ENCODE measurements at places on chromosomes 16 and 17. TPM values are rescaled to one million over a fixed set of nuclear protein-coding genes. Genes with fewer than 3 reads are reported as not detected.

- DNase-seq = no peak
Measured at GRCh38 chr16:5845046-5845445, 747.5 kb upstream of the EEF2KMT start.

DNA sequence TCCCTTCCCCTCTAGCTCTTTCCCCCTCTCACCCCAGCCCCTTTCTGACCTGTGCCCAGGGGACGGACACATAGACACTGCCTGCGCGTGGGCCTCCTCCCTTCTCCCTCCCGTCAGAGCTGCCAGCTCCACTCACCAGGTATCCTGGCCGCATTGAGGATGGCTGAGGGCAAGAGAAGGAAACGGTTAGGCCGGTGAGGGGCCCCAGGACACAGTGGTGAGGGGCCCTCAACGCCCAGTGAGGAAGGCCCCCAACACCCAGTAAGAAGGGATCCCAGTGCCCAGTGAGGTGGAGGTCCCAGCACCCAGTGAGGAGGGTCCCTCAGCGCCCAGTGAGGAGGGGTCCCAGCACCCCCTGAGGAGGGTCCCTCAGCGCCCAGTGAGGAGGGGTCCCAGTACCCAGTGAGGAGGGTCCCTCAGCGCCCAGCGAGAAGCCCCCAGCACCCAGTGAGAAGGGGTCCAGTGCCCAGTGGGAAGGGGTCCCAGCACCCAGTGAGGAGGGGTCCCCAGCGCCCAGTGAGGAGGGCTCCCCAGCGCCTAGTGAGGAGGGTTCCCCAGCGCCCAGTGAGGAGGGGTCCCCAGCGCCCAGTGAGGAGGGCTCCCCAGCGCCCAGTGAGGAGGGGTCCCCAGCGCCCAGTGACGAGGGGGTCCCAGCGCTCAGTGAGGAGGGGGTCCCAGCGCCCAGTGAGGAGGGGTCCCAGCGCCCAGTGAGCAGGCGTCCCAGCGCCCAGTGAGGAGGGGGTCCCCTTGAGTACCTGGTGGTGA, 1.1 kb downstream of the PRSS22 start:
- no peak for DNase-seq

- no peak for DNase-seq
Measured at GRCh38 chr17:32615326-32615725, 128.5 kb downstream of the CDK5R1 start.

CPHXL2 gene
- not detected for total RNA-seq

DNA sequence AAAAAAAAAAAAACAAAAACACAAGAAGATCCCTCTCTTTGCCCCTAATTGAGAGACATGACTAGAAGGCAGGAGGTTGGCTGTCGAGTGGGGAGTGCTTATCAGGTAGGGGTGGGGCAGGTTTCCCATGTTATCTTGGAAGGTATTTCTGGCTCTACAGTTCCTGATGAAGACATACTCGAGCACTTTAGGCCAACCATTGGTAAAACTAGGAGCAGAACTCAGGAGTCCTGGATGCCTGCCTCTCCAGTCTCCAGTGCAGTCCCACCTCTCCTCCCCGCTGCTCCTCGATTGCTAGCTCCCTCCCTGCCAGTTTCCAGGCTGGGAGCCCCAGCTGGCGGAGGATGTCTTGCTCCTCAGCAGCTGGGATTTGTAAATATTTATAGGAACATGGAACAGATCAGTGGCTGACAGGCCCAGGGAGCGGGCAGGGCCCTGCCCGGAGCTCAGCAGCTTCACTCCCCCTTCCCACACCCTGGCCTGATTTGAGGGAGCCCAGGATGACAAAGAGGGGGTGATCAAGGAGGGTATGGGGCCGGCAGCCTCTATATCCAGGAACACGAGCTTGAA, 11.4 kb upstream of the C1QL1 start:
- no peak for DNase-seq

GPR142 gene
- not detected for total RNA-seq

GRCh38 chr17:10843811-10844210, 5.9 kb upstream of the PIRT start:
- no peak for DNase-seq

CDT1 gene
- 0.67 TPM for total RNA-seq

- DNase-seq = no peak
Measured at GRCh38 chr17:70608193-70608592, 438.9 kb downstream of the KCNJ2 start.

CBLN1 gene
- 0.92 TPM for total RNA-seq

DNA sequence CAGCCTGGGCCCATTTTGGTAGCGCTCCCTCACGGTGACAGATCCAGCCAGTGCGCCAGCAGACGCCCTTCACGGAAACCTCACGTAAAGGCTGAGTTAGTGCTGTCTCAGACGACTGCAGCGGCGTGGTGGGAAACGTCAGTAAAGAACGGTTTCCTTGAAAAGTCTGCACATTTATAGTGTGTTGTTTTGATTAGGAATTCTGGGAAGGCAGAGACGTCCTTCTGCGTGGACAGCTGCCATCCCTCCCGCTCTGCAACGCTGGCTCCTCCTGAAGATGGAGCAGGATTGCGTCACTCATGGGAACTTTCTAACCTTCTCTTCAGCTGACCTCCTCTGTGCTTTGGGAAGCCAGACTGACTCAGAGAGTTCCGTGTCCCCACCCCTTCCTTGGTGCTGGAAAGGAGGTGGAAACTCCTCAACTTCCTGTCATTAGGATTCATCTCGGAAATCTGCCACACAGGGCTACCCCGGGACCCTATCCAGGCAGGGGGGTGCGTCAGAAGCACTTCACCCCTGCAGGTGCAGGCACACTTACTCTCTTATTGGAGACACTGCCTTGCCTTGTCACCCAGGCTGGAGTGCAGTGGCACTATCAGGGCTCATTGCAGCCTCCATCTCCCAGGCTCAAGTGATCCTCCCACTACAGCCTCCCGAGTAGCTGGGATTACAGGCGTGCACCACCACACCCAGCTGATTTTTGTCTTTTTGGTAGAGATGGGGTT, 24.3 kb upstream of the CRISPLD2 start:
- peak; percentile 88 for DNase-seq

COG4 gene
- 40.4 TPM for total RNA-seq

GRCh38 chr16:87203060-87203656, 114.0 kb downstream of the C16orf95 start:
- peak; percentile 57 for DNase-seq

MMP25 gene
- 1.1 TPM for total RNA-seq

DNA sequence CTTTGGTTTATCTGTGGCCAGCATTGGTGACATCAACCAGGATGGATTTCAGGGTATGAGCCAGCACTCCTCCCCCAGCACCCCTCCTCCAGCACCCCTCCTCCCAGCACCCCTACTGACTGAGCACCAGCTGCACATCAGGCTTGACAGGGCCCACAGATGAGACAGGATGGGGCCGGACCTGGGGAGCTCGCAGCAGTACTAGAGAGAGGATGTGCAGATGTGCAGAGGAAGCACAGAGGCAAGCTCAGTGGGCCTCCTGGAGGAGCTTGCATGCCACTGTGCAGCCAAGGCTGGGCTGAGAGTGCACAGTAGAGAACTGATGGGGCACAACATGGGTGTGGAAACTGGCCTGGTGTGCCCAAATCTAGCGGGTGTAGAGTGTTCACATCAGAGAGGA, 16.2 kb downstream of the ITGA3 start:
- no peak for DNase-seq

DNA sequence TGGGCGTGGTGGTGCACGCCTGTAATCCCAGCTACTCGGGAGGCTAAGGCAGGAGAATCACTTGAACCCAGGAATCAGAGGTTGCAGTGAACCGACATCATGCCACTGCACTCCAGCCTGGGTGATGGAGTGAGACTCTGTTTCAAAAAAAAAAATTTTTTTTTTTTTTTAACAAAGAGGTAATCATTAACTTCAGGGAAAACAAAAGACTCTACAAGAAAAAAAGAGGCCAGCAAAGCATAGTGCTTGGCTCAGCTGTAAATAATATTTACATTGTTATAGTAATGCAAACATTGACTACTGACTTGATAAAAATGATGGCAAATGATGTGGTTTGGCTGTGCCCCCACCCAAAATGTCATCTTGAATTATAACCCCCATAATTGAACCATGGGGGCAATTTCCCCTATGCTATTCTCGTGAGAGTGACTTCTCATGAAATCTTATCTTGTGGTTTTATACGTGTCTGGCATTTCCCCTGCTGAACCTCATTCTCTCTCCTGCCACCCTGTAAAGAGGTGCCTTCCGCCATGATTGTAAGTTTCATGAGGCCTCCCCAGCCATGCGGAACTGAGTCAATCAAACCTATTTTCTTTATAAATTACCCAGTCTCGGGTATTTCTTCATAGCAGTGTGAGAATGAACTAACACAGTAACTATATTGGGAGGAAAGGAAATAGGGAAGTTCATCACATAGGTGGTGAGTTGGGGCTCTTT, 12.7 kb upstream of the SSTR2 start:
- no peak for DNase-seq

- no peak for DNase-seq
Measured at GRCh38 chr17:11719856-11720255, 121.6 kb downstream of the DNAH9 start.

DNA sequence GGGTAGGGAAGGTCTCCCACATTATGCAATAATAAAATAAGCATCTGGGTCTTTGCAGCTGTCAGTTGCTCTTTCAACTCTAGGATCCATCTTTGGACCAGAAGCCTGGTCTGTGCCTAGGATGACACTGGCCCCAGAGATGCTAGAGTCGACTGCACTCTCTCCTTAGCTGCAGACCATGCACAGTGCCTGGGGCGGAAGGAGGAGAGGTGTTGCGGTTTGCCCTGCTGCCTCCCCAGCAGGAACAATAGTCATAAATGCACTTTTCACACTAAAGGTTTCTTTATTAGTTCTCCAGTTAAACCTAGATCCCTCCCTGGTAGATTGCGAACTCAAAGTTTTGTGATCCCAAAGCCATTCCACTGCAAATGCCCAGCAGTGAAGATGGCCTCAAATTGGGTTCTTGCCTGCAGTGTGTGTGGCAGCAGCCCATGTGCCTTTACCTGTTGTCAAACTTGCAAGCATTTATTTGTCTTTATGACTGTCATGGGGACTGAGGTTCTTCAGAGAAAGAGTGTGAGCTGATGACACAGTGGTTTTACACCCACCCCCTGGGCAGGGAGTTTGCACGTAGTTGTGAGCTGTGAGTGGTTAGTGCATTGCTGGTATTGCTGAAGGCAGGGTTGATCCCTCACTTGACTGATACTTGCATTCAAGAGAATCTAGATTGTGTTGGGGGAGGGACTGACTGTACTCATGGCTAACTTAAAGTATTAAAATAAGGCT, 10.3 kb downstream of the ATXN1L start:
- DNase-seq = no peak

DNA sequence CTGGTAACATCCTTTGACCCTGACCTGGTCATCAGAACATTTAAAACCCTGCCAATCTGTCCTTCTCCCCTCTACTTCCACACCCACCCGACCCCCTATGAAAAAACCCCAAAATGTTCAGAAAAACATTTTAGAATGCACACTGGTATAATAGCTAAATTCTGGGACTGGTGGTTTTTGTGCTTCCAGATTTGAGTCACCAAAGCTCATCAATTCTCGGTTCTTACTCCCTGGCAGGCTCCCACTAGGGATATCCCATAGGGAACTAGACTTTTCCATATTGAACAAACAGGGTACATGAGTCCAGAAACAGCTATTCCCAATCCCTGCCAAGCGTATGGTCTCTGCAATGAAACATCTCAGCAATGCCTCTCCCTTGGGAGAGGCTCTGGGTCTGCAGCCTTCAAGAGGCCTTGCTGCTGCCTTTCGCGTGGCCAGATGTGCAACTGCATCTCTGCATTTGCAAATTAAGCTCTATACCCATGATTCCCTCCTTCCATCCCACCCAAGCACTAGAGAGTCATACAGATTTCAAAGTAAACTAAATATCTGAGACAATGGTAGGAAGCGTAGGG, 67.7 kb downstream of the SMG6 start:
- DNase-seq = peak; percentile 57

Measured in right cardiac atrium (tissue), 5 donors.